ENCODE measurements at places on chromosomes 16 and 17.

- no peak for DNase-seq
These were observed 112.9 kb downstream of the GP2 start for GRCh38 chr16:20214401-20214800.

DNA sequence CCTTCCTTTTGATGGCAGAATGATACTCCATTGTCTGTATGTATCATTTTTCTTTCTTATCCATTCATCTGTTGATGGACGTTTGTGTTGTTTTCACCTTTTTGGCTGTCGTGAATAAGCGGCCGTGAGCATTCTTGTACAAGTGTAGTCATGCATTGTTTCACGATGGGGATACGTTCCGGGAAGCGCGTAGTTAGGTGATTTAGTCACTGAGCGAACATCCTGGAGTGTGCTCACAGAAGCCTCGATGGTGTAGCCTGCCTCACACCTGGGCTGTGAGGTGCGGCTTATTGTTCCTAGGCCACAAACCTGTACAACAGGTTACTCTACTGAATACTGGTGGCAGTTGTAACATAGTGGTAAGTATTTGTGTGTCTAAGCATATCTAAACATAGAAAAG is 136.5 kb downstream of the CMIP start:
- no peak for DNase-seq

- DNase-seq, result no peak
These were observed 6.7 kb upstream of the BCAR1 start for GRCh38 chr16:75257886-75258806.

GRCh38 chr17:68296217-68297191 is 5.2 kb downstream of the ARSG start:
- peak; percentile 72 for DNase-seq

DNA sequence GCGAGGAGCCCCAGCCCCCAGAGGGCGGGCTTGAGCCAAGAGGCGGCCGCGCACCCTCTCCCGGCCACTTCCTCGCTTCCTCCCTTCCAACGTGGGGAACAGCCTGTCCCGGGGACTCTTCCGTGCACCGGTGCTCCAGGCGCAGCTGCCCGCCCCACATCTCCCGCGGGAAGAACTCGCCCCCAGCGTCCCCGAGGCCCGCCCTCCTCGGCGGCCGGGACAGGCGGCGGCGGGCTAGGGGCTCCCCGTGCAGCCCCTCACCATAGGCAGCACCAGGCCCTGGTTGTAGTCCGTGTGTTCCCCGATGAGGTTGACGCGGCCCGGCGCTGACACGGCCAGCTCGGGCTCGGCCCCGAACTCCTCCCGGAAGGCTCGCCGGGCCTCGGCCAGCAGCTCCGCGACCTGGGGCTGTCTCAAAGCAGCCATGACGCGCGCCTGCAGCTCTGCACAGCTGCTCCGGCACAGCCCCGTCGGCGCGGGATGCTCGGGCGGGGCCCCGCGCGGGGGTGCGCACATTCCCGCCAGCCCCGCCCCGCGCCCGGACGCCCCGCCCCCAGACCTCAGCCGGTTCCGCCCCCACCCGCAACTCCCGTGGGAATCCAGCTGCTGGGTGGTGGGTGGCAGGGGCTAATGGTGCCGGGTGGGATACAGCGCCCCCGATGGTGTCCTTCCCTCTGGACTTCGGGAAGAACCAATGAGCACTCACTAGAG is at the start of gene GALK1:
Gene GALK1 (minus strand): TSS at position 482 of the 711 bp plus-strand sequence. CDS start 56 bp downstream, at position 426.
- DNase-seq, result peak; percentile 86

DNA sequence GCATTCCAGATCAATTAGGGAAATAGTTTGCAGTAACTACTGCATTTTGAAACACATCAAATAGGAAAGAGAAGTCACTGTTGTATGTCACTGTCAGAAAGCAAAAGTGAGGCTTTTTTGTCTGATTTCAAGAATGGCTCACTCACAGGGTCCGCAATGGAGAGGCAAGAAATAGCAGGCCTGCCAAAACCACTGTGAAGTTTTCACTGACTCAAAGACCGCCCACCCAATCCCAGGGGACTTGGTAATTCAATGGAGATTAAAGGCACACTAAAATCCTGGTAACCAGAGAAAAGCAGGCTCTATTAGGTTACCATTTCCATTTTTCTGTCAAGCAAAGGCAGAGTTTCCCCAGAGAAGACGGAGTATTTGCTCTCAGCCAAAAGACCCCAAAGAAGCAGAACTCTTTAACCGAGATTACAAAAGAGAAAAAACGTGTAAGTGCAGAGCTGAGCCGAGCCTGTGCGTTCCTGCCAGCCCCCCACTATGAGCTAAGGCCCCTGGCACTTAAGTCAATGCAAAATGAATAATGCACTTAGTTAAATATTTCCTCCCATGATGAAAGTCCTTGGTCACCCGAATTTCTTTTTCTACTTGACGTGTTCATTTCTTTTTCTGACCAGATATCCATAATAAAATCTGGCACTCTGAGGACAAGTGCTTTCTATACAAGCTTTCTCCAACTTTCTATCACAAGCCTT is 57.0 kb downstream of the FOXL1 start:
- DNase-seq, result peak; percentile 12

GRCh38 chr17:17353625-17354484 is 50.7 kb downstream of the NT5M start:
- DNase-seq, result no peak

- no peak for DNase-seq
These were observed 178.8 kb downstream of the SOX9 start for GRCh38 chr17:72299592-72299991.

DNA sequence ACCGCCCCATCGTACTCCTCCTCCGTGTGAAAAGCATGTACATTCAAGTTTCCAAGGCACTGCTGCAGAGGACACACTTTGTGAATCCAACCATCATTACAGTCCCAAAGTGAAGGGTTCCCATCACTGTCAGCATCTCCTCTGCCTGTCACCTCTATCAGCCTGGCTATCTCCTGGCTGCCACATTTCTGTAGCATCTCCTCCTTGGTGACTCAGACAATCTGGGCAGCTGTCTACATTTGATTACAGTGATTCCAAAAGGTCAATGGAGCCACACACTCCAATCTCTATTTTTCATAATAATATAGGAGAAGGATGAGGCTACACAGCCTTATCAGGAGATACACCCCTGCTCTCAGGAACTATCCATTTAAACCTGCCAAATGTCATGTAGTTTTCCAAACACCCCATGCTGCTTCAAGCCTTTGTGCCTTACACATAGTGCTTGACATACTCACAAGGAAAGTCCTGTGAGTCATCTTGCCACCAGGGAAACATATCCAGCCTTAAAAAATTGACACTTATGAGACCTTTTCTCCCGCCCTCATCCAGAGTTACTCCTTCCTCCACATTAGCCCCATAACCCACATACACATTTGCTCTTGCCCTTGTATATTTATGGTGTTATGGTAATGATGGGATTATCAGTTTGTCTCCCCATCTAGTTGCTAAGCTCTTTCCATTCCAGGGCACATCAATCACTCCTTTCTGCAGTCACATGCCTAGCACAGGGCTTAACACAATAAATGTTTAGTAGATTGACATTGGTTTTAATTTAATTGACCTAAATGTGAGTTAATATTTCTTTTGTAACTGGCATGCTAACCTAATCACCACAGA is 250.1 kb upstream of the CDH5 start:
- DNase-seq, result no peak

DNA sequence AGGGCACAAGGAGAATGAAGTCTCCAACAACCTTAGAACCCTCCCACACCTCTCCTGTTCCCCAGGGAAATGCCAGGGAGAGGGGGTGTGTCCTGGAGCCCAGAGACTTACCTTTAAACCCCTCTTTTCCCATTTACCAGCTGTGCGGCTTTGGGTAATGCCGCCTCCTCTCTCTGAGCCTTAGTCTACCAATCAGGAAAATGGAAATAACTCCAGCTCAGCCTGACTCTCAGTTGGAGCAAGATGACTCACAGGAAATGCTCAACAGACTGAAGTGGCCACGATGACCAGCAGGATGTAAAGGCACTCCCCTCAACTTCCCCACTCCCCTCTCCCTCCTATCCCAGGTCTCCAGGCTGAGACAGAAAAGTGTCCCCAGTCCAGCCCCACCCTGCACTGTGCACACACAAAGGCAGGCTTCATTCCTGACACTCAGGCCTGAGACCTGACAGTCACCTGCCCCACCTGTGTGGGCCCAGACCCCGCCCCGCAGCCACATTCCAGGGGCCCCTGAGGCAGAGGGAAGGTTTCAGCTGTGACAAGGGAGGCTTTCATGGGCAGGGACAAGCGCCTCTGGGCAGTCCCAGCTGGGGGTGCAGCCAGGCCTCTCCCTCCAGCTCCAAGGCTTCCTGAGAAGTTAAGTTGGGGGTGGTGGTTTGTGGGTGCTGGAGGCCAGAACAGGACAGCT is 3.0 kb upstream of the KRT15 start:
- peak; percentile 65 for DNase-seq

DNA sequence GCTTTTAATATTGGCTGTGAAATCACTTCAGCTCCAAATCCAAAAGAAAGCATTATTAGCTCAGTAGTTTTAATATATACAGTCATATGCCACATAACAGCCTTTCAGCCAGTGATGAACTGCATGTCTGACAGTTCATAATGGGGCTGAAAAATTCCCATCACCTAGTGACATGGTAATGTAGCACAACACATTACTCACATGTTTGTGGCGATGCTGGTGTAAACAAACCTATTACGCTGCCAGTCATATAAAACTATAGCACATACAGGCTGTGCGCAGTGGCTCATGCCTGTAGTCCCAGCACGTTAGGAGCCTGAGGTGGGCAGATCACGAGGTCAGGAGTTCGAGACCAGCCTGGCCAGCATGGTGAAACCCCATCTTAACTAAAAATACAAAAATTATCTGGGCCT is 92.2 kb downstream of the TUBD1 start:
- no peak for DNase-seq

DNA sequence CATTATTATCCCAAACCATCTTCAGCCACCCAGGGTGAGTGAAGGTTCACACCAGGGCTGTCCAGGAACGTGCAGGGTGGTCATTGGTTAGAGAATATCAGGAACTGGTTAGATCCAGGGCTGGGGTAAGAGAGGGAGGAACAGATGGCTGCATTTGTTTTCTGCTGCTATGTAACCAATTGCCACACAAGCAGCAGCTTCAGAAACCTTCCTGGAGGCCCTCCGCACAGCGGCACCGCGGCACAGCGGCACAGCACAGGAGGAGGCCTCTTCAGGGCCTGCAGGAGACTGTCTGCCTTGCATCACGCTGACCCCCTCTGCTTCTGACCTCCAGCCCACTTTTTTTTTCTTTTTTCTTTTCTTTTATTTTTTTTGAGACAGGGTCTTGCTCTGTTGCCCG is 86.1 kb downstream of the KCNJ12 start:
- DNase-seq, result no peak

DNA sequence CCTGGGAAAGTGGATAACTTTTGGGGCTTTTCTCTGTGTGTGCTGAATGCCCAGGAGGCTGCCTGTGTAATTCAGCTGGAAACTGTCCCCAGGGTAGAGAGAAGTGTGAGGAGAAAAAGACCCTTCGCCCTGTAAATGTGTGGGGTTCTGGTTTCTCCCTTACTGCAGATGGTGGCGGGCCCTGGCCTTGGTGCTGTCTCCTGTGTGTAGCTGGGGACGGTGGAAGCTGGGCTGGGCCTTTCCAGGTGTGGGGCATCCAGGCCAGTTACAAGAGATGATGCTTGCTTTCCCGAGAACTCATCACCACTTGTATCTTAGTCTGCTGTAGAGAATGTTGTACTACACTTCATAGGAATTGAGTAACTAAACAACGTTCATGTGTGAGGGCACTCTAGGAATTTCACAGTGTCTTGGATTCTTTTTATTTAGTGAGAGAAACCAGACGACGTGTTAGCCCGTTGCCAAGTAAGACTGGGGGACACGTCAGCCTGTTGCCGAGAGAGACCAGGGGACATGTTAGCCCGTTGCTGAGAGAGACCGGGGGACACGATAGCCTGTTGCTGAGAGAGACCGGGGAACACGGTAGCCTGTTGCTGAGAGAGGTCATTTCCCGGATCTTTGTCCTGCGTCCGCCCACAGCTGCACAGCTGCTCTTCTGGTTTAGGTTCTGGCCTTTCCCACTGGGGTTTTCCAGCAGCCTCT is 43.1 kb downstream of the TBCD start:
- DNase-seq, result no peak

DNA sequence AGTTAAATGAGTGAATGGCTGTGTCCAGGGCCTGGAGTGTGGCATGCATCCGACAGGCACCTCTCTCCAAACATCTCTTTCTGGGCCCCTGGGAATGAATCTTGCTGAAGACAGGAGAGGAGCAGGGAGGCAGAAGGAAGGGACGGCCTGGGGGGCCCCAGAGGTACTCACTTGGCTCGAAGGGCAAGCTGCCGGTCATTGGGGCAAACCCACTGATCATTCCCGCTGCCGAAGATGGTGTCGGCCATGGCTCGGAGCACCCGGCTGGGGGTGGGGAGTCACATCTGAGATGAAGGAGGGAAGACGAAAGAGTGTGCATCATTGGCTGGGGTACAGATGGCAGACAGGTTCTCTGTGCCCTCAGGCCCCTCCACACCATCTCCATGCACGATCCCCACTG is 25.3 kb downstream of the RPH3AL start:
- DNase-seq, result no peak

GRCh38 chr16:3023415-3023668 is 400 bp downstream of the HCFC1R1 start:
- no peak for DNase-seq

GRCh38 chr17:75822119-75822799 is 21.9 kb downstream of the UNC13D start:
- no peak for DNase-seq

DNA sequence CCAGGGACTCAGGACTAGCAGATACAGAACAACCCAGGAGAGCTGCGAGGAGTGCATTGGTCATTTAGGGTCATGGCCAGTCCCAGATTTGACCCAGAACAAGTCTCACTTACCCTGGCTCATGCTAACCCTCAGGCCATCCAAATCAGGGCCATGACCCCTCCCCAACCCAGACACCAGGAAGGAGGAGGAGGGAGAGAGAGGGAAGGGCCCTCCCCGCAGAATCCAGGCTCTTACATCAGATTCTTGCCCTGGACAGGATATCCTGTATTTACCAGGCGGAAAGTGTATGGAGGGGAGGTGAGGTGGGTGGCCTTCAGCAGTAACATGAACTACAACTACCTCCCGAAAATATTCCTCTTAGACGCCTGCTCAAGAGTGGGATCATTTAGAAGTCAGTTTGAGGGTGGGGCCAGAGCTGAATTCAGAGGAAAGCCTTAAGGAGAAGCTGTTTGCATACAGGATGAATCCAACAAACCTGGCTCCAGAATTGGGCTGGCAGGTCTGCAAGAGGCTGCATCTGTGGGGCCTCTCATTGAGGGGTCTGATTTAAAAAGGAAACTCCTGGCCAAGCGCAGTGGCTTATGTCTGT is 2.1 kb downstream of the VAT1 start:
- peak; percentile 65 for DNase-seq

- no peak for DNase-seq
These were observed 8.3 kb upstream of the NLK start for GRCh38 chr17:28033972-28034714.

GRCh38 chr17:10737168-10737622 is 7.4 kb upstream of the TMEM220 start:
- peak; percentile 53 for DNase-seq

GRCh38 chr16:67464565-67464964 is 16.4 kb downstream of the ATP6V0D1 start:
- no peak for DNase-seq
